ENCODE measurements at places on chromosomes 1 and 21.

DNA sequence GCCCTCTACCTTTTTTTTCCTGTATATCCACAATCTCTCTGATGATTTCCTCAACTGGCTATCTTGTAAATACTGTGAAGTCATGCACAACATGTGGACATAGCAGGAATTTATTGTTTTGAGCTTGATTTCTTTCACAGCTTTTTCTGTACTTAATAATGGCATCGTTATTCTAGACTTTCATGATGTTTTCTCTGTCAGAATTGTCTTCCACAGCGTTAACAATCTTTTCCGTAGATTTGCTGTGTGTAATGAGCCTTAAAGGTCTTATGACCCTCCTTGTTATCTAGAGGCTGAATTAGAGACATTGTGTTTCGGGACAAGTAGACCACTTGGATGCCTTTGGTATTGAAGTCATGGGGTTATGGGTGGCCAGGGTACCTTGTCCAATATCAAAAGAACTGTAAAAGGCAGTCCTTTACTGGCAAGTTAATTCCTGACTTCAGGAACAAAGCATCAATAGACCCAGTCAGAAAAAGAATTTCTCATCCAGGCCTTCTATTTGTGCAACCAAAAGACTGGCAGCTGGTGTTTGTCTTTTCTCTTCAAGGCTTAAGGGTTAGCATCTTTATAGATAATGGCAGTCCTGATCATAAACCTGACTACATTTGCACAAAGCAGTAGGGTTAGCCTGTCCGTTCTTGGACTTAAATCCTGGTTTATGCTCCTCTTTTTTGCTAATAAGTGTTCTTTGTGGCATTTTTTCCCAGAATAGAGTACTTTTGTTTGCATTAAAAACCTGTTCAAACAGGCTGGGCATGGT lies 30.1 kb upstream of the CHAF1B start:
- DNase-seq = no peak

DNA sequence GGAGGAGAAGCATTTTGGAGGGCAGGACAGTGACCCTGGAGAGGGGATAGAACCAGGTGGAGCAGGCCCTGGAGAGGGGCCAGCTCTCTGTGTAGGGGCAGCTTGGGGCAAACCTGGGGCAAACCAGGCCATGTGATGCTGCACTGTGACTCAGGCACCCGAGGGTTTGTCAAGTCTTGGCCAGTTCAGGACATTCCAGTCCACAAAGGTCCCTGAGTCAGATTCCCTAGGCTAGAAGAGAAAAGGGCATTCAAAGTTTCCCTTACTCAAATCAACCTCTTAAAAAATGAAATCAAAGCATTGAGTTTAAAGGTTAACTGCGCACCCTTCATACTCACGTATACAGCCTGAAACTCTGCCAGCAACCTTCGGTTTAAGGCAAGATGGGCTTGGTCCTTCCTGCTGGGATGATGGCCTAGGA lies 25.2 kb upstream of the PLA2G2C start:
- no peak for DNase-seq

GRCh38 chr1:151514366-151514765 lies 3.2 kb downstream of the CGN start:
- DNase-seq = no peak

DNA sequence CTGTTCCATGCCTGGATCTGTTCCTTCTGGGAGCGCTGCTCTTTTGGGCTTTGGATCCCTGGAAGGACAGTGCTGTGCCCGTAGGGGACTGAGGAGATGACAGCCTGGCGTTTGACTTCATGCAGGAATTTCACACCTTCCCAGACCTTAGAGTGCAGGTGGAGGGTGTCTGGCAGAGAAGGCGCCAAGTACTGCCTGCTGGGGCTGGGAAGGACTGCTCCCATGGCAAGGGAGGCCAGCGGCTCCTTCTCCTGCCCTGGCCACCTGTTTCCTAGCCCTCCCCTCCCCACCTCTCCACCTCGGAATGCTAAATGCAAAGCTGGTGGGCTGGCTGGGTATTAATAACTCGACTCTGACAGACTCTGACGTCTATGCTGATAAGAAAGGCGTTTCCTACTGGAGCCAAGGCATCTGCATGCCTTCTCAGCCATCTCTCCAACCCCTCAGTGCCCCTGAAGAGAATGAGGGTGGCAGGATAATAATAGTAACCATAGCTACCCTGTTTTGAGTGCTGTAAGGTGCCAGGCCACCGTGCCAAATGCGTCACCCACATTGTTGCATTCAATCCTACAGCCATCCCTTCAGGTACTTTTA lies 17.5 kb upstream of the PDIK1L start:
- no peak for DNase-seq

- no peak for DNase-seq
Measured at GRCh38 chr1:236952246-236953003, 51.8 kb downstream of the MT1HL1 start.

GRCh38 chr1:153532181-153532580 lies 3.6 kb downstream of the S100A6 start:
- no peak for DNase-seq

- DNase-seq = no peak
Measured at GRCh38 chr1:18176619-18177018, 69.0 kb downstream of the IGSF21 start.

DNA sequence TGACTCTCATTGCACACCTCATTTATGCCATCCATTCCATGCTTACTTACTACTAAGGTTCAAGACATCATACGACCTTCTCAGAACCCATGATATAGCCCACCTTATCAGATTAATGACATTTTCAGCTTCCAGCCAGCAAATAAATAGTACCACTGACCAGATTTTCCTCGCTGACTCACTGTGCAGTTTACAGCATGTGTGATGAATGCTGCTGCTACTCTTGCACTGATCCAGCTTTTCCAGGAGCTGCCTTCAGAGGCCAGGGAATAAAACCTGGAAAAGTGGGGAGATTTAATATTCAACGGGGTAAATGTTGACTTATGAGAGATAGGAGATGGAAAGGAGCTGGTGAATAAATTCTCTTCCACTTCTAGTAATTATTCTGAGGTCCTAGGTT lies 247.1 kb downstream of the COL11A1 start:
- DNase-seq = no peak

GRCh38 chr1:37567023-37567422 lies 10.3 kb downstream of the DNALI1 start:
- no peak for DNase-seq

DNA sequence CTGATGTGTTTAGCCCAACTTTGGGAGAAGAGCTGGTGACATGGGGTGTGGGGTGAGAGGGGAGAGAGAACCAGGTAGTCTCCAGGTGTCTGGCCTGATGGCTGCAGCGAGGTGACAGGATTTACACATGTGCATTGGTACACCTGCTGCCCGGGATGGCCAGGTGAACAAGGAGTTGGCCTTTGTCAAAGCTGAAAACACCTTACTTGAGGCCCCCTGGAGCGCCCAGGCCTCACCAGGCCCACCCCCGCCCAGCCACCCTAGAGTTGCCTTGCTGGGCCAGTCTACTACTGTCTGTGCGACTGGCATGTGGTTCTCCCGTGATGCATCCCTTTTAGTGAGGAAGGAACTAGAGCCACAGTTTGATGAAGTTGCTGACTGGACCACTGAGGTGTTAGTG lies 90.5 kb downstream of the ADARB1 start:
- DNase-seq = no peak

GRCh38 chr1:42463921-42464320 lies 835 bp downstream of the CCDC30 start:
- no peak for DNase-seq

DNA sequence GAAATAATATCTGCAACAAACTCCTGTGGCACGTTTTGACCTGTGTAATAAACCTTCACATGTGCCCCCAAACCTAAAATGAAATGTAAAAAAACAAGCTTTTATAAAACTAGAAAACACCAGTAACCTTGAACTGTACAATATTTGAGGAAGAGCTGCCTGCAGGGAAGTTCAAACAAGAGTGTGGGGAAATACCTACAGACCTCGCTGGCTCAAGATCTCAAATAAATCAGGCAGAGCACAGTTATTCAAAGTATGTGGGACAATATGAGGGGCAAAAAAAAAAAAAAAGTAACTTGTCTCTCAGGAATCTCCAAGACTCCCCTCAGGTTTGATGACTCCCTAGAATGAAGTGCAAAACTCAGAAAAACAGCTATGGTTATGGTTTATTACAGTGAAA lies 37.9 kb upstream of the PPIH start:
- no peak for DNase-seq

- DNase-seq = no peak
Measured at GRCh38 chr1:72283022-72283306, 625 bp upstream of the NEGR1 start.

DNA sequence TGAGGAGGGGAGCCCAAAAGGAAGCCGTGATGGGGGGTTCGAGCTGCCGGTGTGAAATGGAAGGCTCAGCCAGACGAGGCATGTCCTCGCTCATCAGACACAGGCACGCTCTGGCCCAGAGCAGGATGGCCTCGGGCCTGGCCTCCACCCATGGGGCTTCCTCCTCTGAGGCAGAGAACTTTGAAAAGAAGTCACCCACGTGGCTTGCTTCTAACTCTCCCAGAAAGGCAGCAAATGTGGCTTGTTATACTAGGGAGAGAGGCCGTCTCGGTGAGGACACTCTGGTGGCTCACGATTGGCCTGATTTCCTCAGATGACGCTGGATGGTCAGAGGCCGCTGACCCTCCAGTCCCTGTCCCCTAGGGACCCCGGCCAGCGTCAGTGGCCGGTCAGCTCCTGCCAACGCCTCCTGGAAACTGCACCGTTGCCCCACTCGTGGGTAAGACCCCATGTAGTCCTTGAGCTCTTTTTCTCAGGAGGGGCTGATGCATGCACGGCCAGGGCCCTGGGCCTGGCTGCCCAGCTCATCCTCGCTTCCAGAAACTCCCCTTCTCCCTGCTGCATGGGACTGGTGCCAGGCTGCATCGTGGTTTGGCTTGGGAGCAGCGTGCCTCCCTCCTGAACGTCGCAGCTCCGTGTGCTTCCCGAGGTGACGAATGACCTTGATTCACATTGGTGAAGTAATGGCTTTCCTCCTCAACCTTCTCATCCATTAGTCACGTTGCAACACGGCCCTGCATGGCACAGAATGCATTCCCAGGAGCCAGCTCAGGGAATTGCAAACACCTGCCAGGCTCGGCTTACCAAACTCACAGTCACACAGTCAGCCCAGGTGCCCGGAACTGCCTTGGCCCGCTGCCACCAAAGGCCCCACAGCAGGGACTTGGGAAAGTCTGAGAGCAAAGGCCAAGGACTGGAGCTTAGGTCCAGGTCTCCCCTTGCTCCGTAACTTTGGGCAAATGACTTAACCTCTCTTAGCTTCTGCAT lies 58.8 kb downstream of the TOMM20 start:
- DNase-seq = no peak

- peak; percentile 39 for DNase-seq
Measured at GRCh38 chr1:58432851-58433668, 113.5 kb downstream of the OMA1 start.

GRCh38 chr21:40421121-40421520 lies 425.8 kb downstream of the DSCAM start:
- DNase-seq = no peak

DNA sequence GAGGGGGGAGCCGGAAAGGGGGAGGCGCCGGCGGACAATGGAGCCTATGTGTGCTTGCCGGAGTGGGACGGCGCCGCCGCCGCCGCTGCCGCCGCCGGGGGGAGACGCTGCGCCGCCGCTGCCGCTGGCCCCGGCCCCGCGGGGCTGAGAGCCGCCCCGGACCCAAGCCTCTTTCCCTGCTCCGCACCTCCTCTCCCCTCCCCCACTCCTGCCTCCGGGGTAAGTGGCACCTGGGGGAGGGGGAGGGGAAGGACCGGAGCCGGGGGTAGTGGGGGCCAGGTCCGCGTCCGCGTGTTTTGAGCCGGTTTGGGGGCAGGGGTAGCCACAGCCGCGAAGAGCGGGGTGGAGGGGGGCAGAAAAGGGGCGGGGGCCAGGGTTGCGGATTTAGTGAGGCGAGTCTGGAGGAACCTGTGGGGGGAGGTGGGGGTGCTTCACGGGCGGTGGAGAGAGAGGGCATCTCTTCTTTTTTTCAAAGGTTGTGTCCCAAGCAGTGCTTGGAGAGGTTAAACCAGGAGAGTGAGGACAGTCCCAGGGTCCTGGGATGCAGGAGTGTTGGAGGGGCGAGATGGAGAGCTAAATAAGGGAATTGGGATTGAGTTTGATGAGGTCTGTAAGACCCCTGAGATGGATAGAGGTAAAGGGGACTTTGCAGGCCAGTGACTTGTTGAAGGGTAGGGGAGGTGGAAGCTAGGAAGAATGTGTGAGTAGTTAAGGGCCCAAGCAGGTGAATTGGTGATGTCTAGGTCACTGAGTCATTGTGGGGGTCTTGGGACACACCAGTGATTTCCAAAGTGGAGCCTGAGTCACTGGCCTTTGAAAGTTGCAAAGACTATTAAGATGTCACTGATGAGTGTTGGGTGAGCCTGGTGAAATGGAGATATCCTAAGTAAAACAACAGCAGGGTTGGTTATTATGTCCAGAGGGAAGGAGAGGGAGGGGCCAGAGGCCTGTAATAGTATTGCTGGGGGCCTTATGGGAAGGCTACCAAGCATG lies 59.1 kb downstream of the BCL9 start:
- DNase-seq = no peak

GRCh38 chr1:245791410-245792312 lies 636.9 kb downstream of the KIF26B start:
- DNase-seq = no peak

DNA sequence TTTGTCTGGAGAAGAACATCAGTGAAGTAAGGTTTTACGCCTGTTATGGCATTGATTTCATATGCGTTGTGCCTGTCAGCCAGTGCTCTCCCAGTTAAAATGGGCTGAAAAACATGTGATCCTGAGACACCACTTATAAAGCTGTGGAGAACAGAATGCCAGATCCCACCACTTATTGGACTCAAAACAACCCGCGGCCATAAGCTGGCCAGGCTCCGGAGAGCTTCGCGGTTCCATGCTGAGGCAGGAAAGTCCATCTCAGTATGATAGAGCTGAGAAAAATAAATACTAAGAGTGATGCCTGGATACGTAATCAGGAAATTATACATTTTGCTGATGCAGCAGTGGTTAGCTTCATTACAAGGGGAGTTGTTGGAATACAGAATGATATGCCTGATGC lies 5.1 kb downstream of the APOBEC4 start:
- no peak for DNase-seq

- DNase-seq = no peak
Measured at GRCh38 chr1:41751804-41752513, 166.8 kb downstream of the HIVEP3 start.

- no peak for DNase-seq
Measured at GRCh38 chr1:202029727-202030126, 19.3 kb downstream of the ELF3 start.

DNA sequence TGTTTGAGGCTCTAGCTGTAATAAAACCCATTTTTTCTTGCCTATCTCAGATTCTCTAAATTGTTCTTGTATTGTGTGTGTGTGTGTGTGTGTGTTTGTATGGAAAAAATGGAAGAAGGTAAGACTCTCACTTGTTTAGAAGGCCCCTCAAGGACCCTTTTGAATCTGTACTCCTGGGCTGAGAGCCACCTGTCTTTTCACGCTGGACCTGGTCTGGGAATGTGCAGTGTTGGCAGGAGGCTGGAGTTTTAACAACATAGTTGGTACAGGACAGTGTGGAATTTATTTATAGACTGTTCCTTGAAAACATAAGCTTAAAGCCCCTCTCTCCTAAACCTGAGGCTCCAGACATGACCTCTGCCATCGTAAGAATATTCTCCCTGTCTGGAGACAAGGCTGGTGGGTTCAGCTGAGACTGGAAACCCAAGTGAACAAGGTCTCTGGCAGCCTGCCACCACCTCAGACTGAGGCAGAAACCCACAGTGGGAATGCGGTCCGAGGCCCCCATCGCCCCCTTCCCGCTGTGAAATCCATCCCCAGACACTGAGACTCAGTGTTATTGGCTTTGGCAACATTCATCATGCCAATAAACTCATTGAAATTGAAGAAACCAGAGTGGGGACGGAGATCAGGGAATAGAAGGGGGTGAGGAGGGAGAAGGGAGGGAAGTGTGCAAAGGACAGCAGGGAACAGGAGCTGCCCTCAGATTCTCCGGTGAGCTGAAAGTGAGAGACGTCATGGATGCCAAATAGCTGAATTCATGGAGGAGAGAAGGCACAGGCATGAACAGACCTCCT lies 24.6 kb upstream of the PLXNA2 start:
- no peak for DNase-seq
